ENCODE measurements at places on chromosomes 5 and 9.

GRCh38 chr9:108860354-108860753 lies 1.7 kb upstream of the ACTL7A start:
- no peak for DNase-seq

- no peak for DNase-seq
Observed at GRCh38 chr9:117917873-117918272, 213.7 kb downstream of the TLR4 start.

- DNase-seq = no peak
Observed at GRCh38 chr5:146521403-146522106, 5.6 kb upstream of the GPR151 start.

GRCh38 chr9:2126331-2126803 lies 111.2 kb downstream of the SMARCA2 start:
- no peak for DNase-seq

DNA sequence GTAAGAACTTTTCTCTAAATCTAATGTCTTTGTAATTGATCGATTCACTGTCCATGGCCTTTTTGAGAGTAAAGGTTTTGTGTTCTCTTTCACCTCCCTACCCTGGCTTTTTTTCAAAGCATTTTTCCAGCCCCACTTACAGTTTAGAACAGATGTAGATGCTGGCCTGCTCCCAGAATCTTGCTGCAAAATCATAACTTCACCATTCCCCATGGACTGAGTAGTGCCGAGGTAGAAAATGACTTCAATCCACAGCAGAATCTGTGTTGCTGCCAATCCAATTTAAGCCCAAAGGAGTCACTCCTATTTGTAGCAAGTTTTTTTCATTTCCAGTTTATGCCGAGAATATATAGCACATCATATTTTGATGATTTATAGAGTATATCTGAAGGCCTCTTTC lies 46.5 kb upstream of the CEMIP2 start:
- no peak for DNase-seq

GRCh38 chr9:137606005-137606621 lies 627 bp downstream of the ARRDC1 start:
- DNase-seq = no peak

GRCh38 chr5:82466986-82467561 lies 188.9 kb upstream of the RPS23 start:
- no peak for DNase-seq

DNA sequence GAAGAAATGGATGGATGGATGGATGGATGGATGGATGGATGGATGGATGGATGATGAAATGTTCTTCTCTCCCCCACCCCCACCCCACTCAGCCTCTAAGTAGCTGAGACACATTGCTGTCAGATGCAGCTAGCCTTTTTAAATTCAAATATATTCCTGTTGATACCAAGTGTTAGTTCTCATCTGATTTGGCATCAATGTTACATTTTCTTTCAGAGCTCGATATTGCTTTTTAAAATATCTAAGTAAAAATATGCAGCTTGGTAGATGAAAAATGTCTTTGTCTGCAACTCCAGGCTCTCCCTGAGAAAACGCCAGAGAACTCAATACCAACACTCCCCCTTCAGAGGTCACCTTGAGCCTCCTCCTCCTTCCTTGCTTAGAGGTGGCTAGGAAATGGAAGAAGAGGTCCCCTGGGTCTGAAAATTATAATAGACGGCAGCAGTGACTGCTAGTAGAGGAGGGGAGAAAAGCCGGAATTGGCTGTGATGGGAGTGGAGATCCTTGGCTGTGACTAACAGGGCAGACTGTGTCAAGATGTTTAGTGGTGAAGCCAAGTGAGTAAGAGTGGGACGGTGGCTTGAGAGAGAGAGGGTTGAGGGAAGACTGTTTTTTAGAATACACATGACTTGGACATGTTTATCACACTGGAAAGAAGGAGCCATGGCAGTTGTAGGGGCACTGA lies 156.0 kb downstream of the ZNF462 start:
- no peak for DNase-seq

- no peak for DNase-seq
Observed at GRCh38 chr5:73896097-73896496, 270.1 kb downstream of the ARHGEF28 start.

GRCh38 chr5:174425271-174425963 lies 299.0 kb upstream of the MSX2 start:
- no peak for DNase-seq

DNA sequence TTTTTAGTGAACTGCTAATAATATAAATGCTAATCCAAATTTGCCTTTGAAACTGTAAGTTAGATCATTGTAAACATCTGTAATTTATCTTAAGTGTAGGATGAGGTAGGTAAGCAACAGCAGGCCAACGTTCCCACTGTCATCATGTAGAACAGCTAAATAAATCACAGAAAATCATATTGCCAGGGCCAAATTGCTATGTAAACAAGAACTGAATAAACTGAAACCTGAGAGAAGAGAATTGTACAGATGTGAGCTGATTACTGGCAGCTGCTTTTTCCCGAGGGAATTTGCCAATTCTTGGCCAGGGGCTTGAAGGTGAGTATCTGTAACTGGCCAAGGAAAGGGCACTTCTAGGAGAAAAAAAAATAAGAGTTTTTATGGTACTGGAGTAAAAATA lies 97.6 kb downstream of the CDH10 start:
- DNase-seq = no peak

GRCh38 chr9:15369871-15370270 lies 52.8 kb upstream of the SNAPC3 start:
- no peak for DNase-seq

- DNase-seq = no peak
Observed at GRCh38 chr5:132481596-132482211, 8.9 kb downstream of the IRF1 start.

Measured in CD4-positive, alpha-beta T cell treated with Interleukin-4 for 4 hours (primary cell).